ENCODE measurements at places on chromosomes 2 and 18.
A peak's percentile ranks its signal among the peaks of the same experiment; 100 is the strongest.

DNA sequence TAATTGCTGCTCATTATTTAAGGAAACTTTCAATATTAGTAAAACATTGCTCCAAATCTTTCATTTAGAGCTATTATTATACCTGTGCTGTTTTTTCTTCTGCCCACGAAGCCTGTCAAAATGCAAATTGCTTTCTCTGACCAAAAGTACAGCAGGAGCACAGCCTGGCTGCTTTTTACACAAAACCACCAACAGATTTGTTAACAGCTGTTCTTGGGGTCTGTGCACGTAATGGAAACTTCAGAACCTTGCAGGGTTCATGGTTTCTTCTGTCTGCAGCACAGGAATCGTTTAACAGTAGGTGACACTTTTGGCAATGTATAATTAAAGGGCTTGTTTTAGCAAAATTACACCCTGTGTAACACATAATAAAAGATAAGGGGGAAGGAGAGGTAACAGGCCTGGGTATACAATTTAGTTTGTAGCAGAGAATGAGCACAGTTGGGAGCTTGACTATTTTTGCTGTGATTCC lies 447.3 kb downstream of the KCNJ3 start:
- no peak overlapping the region for H3K4me3 ChIP-seq
- no peak overlapping the region for H3K27ac ChIP-seq
- no peaks in the 10 kb centered on the region for H3K27me3 ChIP-seq
- no peak for DNase-seq

GRCh38 chr2:176188774-176189680 lies 559 bp downstream of the HOXD1 start:
- H3K36me3 ChIP-seq = no peaks in the 10 kb centered on the region
- H3K4me1 ChIP-seq = peaks cover 75% of the 10 kb centered on the region
- peak; percentile 58 for DNase-seq
- peak overlapping the region; percentile 96 for H3K4me3 ChIP-seq

DNA sequence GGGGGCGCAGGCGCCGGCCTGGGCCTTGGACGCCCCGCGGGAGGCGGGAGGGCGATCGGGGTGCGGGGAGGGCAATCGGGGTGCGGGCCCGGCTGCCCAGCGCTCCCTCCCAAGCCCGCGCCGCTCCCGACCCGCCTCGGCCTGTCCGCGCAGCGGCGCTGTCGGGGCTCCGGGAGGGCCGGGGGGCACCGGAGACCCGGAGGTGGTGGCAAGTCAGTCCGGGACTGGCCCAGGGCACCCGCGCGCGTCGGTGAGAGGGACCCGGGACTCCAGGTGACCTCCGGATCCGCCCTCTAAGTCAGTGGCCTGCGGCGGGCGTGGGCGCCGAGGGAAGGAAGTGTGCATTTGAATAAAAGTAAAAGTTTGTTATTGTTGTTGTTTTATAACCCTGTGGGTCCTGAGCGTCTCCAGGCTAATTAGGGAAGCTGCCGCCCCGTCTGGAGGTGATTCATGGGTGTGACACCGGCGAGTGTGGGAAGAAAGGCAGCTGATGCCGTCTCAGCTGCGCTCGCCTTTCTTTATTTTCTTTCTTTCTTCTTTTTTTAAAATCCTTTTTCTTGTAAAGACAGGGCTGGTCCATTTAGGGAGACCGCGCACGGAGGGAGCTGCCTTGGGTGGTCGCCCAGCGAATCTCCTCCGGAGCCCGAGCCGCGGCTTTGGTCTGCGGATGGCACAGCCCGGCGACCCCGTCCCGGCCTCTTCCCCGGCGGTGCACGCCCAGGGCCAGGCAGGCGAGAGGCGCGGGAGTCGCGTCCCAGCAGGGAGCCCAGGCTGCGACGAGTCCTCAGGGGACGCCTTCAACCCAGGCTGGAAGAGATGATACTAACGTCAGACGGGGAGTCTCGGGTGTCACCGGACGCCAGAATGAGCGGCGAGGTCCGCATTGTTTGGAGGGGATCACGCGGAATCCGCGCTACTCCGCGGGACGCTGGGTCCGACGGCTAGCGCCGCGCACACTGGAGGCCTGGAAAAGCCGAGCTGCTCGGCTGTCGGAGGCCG lies 627 bp upstream of the CRACDL start:
- H3K4me3 ChIP-seq = peak overlapping the region; percentile 80
- H3K36me3 ChIP-seq = no peaks in the 10 kb centered on the region
- H3K4me1 ChIP-seq = peaks cover 36% of the 10 kb centered on the region
- DNase-seq = peak; percentile 57
- H3K27ac ChIP-seq = no peak overlapping the region
- peaks cover 70% of the 10 kb centered on the region for H3K27me3 ChIP-seq

DNA sequence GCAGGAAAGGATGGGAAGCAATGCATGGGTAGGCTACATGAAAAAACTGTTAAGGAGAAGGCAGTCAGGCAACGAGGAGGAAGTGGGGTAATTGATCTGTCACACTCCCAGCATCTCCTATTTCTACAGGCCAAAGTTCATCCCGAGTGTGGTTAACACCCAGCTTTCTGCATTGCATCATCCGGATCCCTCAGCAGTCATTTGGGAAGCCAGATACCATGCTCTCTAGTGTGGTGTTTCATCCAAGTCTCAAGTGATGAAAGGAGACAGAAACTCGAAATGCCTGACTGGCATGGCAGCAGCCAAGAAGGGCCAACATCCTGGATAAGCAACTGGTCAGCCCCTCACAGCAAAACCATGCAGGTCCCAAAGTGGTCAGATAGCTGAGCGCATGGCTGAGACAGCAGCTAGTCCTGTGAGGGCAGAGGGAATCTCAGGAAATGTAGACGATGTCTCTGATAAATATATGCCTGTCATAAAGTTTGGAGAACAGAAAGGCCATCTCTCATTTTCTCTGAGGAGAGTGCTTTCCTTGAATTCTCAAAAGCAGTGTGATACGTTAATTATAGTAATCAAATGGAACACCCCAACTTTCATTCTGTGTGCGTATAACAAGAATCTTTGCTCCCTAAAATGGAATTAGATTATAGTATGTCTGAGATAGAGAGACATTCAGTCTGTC lies 24.8 kb upstream of the HNRNPA3 start:
- peak overlapping the region; percentile 96 for H3K27ac ChIP-seq
- DNase-seq = peak; percentile 39
- H3K36me3 ChIP-seq = peaks cover 4% of the 10 kb centered on the region
- H3K4me1 ChIP-seq = peaks cover 42% of the 10 kb centered on the region
- peak overlapping the region; percentile 17 for H3K4me3 ChIP-seq
- H3K27me3 ChIP-seq = peaks cover 3% of the 10 kb centered on the region

DNA sequence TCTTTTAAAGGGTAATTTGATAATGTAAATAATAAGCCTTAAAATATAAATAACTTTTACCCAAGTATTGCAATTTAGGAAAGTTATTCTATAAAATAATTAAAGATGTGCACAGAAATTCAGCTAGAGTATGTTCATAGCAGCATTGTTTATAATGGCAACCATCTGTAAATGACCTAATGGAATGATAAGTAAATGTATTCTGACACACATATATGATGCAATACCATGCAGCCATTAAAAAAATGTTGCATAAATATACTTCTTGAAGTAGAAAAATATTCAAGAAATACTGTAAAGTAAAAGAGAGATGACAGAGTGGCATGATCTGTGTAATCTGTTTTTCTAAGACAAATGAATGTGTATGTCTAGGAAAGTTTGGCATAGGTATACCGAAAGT lies 545.7 kb downstream of the ZEB2 start:
- no peak overlapping the region for H3K4me3 ChIP-seq
- no peak overlapping the region for H3K27ac ChIP-seq
- H3K36me3 ChIP-seq = no peaks in the 10 kb centered on the region
- H3K4me1 ChIP-seq = no peaks in the 10 kb centered on the region

- H3K4me3 ChIP-seq = no peak overlapping the region
- peaks cover 6% of the 10 kb centered on the region for H3K4me1 ChIP-seq
- peak overlapping the region; percentile 27 for H3K27ac ChIP-seq
- no peak for DNase-seq
- H3K36me3 ChIP-seq = peaks cover 6% of the 10 kb centered on the region
Observed at GRCh38 chr2:170660409-170660808, 54.7 kb upstream of the SP5 start.

DNA sequence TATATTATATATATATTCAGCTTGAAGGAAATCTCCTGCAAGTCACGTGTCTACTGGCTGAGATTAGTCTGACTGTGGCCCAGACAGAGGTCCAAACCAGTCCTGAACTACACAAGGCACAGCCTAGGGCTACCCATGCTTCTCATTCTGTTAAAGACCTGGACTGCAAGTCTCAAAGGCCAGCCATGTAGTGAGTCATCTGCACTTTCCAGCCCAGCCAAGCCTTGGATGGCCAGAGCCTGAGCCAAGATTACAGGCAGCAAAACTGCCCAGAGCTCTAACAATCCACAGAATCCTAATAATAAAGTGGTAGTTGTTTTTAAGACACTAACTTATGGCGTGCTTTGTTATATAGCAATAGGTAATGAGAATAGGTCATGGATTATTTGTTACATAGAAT lies 259.6 kb downstream of the SS18 start:
- no peak for DNase-seq
- H3K27me3 ChIP-seq = peaks cover 4% of the 10 kb centered on the region
- no peaks in the 10 kb centered on the region for H3K36me3 ChIP-seq
- peaks cover 64% of the 10 kb centered on the region for H3K4me1 ChIP-seq
- H3K27ac ChIP-seq = no peak overlapping the region
- H3K4me3 ChIP-seq = no peak overlapping the region

- H3K4me1 ChIP-seq = peaks cover 42% of the 10 kb centered on the region
- DNase-seq = no peak
- peaks cover 30% of the 10 kb centered on the region for H3K27me3 ChIP-seq
- no peak overlapping the region for H3K27ac ChIP-seq
Observed at GRCh38 chr18:8366656-8367055, 242.6 kb upstream of the RAB12 start.

DNA sequence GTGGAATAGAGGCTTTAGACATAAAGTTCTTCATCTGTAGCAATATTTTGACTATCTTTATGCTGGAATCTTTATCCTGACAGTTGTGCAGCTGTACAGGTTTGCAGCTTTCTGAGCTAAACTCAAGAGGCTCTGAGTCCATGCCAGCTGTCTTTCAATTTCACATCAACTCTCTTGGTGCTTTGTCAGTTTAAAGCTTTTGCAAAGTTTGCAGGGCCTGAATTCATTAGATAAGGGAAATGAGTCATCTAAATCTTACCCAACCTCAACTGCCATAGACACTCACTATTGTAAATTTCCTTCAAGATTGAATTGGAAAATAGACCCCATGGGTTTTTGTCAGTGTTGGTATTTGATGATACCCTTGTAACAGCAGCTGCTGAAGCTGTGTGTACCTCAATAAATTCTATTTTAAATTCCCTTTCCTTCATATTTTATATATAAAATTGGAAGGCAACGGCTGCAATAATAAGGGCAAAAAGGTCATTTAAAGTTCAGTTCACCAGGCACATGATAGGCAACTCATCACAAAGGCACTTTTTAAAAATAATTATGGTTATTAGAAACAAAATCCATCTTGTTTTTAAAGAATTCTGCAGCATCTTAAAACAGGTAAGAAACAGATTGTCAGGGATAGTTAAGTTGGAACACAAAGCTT lies 169.9 kb upstream of the SLC39A10 start:
- no peak overlapping the region for H3K27ac ChIP-seq
- no peak for DNase-seq
- H3K4me1 ChIP-seq = peaks cover 22% of the 10 kb centered on the region

GRCh38 chr2:100401268-100401667 lies 16.2 kb downstream of the CHST10 start:
- no peak overlapping the region for H3K4me3 ChIP-seq
- peaks cover 32% of the 10 kb centered on the region for H3K4me1 ChIP-seq
- peaks cover 53% of the 10 kb centered on the region for H3K36me3 ChIP-seq
- H3K27me3 ChIP-seq = no peaks in the 10 kb centered on the region

DNA sequence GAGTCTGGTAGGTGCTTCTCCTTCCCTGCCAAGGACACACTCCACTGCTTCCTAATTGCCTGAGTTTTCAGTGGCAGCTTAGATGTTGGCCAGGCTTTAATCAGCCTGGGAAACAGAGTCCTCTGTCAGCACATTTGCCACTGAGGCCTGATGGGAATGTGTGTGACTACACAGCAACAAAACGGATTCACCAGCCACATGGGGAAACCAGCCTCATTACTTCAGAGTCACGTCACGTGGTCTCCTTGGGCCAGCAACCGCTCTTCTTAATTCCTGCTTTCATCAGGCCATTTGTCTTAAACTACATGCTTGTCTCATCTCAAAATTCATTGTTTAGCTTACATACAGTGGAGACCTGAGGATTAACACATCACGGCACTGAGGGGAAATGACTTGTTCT lies 93.9 kb upstream of the LTBP1 start:
- no peak overlapping the region for H3K4me3 ChIP-seq
- no peaks in the 10 kb centered on the region for H3K36me3 ChIP-seq
- H3K27ac ChIP-seq = no peak overlapping the region
- no peak for DNase-seq
- H3K4me1 ChIP-seq = peaks cover 27% of the 10 kb centered on the region

- no peak for DNase-seq
- peaks cover 31% of the 10 kb centered on the region for H3K4me1 ChIP-seq
- no peaks in the 10 kb centered on the region for H3K36me3 ChIP-seq
- H3K4me3 ChIP-seq = no peak overlapping the region
- no peak overlapping the region for H3K27ac ChIP-seq
Observed at GRCh38 chr2:120204945-120205670, 18.1 kb downstream of the TMEM185B start.
